ENCODE measurements at places on chromosomes 13 and 19. TPM values are rescaled to one million over a fixed set of nuclear protein-coding genes. Genes with fewer than 3 reads are reported as not detected.

DNA sequence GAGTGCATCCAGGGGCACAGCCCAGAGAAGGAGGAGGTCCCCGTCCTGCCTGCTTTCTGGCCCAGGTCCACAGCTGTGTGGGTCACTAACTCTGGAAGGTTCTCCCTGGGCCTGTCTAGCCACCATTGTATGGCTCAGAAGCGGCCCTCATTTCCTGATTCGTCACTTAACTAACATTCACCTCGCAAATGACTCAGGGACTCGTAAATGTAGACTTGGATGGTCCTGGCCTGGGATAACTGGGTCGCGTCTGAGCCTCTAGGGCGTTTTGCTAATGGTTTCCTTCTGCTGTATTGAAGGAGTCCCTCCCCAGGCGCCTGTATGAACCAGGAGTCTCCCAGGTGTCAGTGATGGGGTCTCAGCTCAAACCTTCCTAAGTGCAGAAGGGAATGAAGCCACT lies 162.8 kb downstream of the ZNF536 start:
- no peak for DNase-seq

GRCh38 chr19:50602496-50602895 lies 34.3 kb upstream of the LRRC4B start:
- no peak for DNase-seq

DNA sequence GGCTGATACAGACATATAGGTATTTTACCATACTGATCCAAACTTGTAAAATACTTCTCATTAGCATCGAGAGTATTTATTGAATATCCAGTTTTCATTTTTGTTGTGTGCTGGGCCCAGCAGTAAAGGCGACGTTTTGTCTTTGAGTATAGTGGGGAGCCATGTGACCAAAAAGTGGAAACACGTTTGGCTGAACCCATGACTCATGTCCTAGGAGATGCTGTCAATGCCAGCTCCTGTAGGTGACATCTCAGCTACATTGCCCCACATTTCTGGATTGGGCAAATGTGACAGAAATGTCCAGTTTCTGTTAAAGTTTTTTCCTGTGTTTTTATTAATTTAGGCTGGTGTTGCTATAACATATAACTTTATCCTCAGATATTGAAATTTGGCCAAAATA lies 26.1 kb upstream of the GTF3A start:
- DNase-seq, result no peak

GRCh38 chr13:63901630-63902029 lies 2486.0 kb upstream of the PCDH20 start:
- DNase-seq, result no peak

GRCh38 chr19:35168196-35168595 lies 13.7 kb downstream of the FXYD5 start:
- DNase-seq, result peak; percentile 21

GRCh38 chr13:37407156-37407555 lies 191.4 kb downstream of the POSTN start:
- DNase-seq, result no peak

DNA sequence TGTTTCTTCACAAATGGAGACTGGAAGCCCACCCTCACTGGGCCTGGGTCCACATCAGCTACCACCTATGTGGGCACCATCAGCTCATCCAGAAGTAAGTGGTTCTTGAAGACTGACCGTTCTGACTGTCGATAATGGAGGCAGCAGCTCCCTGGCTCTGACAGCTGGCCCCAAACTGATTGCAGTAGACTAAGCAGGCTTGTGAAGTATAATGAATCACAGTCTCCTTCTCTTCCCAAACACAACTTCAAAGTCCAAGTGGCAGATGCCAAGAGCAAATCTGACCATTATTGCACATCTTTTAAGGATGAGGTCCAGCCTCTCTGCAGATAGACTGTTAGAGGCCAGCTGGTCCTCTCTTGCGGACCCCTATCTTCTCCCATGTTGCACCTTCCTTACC lies 574.4 kb upstream of the KLF12 start:
- no peak for DNase-seq

- peak; percentile 41 for DNase-seq
Measured at GRCh38 chr13:61086087-61086486, 329.6 kb downstream of the PCDH20 start.

DNA sequence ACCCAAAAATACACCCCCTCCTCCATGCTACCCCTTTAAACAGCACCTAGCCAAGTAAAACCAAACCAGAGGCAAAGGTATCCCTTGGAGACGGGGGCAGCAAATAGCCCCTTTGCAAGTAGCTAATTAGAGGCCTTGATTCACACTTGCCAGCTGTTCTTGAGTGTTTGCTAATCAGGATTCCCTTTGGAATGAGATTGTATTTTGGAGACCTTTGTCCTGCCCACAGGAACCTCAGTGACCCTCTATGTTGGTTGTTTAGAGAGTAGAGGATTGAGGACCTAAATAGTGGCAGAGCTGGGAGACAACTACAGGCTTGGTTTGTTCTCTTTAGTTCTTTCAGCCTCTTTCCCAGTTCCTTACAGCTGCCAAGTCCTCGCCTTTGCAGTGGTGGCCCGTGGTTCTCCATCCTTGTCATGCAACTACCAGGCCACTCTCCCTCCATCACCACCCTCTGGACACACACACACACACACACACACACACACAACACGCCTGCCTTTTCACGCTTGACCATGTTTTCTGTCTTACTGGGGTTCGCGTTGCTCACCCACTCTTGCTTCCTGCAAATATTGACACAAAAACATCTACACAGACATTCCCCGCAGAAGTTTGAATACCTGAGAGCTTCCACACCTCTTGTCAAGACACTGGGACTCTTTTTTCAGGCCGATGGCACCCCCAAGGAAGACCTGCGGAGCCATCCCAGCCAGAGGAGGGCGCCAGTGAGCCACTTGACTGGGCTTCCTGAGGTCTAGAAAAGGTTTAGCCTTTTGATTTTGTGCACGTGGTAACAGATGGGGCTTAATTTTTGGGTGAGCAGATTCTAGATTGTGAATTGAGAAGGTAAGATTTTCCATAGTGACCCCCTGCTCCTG lies 80.0 kb upstream of the GPR183 start:
- DNase-seq, result no peak

Gene GPR180
- total RNA-seq, result 12.1 TPM

Gene FFAR1
- not detected for total RNA-seq

Gene NLRP4
- not detected for total RNA-seq

Gene SLC10A2
- not detected for total RNA-seq

Gene NTF4
- not detected for total RNA-seq

Gene RDH8
- not detected for total RNA-seq

Gene FUT2
- under 0.01 TPM for total RNA-seq

Gene PSG2
- not detected for total RNA-seq

Data from fibroblast of lung (primary cell).